ENCODE measurements at places on chromosomes 1 and 21.
A peak's percentile ranks its signal among the peaks of the same experiment; 100 is the strongest.

GRCh38 chr1:237673631-237674030 lies 217.1 kb downstream of the ZP4 start:
- DNase-seq = no peak

GRCh38 chr1:59819566-59820438 lies 5.1 kb downstream of the HOOK1 start:
- DNase-seq = no peak

DNA sequence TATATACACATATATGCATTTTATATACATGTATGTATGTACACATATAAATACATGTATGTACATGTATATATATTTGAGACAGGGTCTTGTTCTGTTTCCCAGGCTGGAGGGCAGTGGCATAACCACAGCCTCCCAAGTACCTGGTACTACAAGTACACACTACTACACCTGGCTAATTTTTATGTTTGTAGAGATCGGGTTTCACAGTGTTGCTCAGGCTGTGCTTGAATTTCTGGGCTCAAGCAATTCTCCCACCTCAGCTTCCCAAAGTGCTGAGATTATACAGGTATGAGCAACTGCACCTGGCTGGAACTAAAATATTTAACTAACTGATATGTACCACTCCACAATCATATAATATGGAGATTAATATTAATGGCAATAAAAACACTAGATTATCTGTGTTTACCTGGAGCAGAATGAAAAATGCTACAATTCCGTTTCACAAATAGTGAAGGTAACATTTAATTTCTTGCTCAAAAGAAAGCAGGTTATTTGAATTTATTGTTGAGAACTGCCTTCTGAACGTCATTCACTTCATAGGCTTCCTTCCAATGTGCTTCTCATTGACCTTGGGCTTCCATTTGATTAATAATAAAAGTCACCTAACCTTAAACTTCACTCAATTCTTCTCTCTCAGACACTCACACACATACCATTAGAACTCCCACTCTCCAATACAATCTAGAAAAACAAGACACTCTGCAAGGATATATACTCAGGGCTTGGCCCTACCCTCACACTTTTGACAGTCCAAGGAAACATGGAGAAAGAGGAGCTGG lies 57.0 kb downstream of the PTGER3 start:
- no peak for DNase-seq

GRCh38 chr21:41254090-41254700 lies 62.4 kb upstream of the FAM3B start:
- no peak for DNase-seq

DNA sequence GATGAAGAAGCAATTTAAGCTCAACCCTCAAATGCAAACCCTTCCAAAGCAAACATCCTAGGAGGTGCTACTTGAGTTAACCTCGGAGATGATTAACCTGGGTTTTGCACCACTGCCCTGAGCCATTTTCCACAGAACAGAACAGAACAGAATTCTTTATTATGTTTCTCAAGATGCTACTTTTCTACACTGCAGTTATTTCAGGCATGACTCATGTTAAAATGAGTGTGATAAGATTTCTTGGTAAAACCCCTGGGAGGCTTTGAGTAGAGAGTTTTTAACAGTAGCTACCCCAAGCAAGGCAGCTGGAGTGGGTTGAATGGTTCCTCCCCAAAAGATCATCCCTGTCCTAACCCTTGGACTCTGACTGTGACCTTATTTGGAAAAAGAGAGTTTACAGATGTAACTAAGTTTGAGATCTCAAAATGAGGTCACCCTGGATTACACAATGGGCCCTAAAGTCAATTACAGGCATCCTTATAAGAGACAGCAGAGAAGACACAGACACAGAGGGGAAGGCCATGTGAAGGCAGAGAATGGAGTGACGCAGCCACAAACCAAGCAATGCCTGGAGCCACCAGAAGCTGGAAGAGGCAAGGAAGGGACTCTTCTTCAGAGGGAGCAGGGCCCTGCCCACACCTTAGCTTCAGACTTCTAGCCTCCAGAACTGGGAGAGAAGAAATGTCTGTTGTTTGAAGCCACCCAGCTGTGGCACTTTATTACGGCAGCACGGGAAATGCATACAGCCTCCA lies 153.4 kb downstream of the ETS2 start:
- no peak for DNase-seq

- peak; percentile 80 for DNase-seq
Measured at GRCh38 chr21:38804789-38805327, 871 bp upstream of the ETS2 start.

- no peak for DNase-seq
Measured at GRCh38 chr21:34199121-34199910, 125.9 kb downstream of the MRPS6 start.

- no peak for DNase-seq
Measured at GRCh38 chr1:113779542-113779941, 20.3 kb upstream of the PHTF1 start.

GRCh38 chr1:160741612-160742348 lies 2.7 kb downstream of the SLAMF7 start:
- DNase-seq = no peak

GRCh38 chr21:44089001-44089911 lies 17.9 kb upstream of the PWP2 start:
- DNase-seq = no peak

- peak; percentile 17 for DNase-seq
Measured at GRCh38 chr1:22350924-22351767, 100.5 kb upstream of the ZBTB40 start.

- peak; percentile 93 for DNase-seq
Measured at GRCh38 chr1:37946703-37947360, at the start of gene INPP5B. Gene INPP5B, minus strand, starts transcription at chr1:37947053. Its CDS starts 745 bp downstream, at chr1:37946308.

- DNase-seq = no peak
Measured at GRCh38 chr1:173869021-173869359, 810 bp downstream of the ZBTB37 start.

GRCh38 chr1:234154320-234155251 lies 218.7 kb upstream of the COA6 start:
- DNase-seq = peak; percentile 68

DNA sequence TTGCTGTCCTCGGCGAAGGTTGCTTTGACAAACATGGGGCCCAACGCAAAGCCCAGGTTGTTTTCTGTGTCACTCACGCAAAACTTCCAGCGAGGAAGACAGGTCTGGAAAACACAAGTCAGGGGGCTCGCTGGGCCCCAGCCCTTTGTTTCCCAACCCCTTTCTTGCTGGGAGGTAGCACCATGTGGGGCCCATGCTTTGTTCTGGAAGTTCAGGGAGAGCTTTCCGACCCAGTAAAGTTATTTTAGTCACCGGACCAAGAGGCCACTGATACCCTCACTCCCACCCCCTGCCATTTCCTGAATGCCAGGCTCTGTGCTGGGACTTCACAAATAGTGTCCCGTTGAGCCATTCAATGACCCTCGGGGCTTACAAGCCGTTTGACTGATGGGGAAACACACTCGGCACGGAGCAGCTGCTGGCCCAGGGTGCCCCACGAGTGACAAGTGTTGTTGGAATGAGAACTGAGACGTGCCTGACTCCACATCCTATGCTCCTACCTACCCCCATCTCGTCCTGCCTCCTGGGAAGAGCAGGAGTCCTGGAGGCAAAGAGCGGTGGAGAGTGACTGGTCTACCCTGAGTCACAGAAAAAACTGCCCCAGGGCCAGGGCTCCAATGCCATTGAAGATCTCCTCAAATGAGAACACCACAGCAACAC lies 52.0 kb downstream of the ECE1 start:
- no peak for DNase-seq

DNA sequence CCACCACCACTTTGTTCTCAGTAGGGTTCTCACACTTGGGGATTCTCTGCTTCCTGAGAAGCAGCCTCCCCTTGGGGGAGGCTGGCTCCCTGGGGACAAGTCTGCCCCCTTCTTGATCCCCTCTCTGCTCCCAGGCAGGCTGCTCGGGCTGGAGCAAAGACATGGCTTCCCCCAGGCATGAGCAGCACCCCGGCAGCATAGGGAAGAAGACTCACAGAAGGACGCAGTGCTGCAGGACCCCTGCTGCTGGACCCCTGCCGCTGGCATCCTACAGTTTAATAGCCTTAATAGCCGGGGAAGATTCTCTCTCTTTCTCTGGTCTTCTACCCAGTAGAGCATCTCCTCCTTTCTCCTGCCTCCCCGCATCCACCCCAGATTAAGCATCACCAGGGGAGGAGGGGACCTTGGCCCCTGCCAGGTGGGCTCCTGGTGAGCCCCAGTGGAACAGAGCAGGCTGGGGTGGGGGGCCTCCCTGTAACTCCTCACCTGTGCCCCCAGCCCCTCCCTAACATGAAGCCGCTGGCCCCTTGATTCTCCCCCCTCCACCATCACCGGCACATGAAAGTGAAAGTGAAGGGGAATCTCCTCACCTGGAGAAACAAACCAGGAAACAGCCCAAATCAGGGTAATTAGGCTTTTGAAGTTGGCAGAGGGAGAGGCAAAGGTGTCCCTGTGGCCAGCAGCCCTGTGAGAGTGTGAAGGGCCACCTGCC lies 2.5 kb downstream of the WNT3A start:
- no peak for DNase-seq

DNA sequence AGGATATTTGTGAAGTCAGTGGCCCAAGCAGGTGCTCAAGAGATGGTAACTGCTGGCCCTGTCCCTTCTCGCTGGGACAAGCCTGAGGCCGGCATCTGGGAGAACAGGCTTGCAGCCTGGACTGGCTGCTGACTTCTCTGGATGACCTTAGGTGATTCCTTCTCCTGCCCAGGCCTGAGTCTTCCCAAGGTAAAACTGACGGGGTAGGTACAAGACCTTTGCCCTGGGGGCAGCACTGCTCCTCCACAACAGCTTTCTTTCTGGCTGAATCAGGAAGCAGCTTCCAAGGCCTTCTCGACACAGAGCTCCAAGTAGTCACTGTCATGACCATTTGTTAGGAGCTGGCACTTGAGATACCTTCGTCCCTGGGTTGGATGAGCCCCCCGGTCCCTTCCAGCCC lies 59.6 kb downstream of the DMRTB1 start:
- DNase-seq = no peak

DNA sequence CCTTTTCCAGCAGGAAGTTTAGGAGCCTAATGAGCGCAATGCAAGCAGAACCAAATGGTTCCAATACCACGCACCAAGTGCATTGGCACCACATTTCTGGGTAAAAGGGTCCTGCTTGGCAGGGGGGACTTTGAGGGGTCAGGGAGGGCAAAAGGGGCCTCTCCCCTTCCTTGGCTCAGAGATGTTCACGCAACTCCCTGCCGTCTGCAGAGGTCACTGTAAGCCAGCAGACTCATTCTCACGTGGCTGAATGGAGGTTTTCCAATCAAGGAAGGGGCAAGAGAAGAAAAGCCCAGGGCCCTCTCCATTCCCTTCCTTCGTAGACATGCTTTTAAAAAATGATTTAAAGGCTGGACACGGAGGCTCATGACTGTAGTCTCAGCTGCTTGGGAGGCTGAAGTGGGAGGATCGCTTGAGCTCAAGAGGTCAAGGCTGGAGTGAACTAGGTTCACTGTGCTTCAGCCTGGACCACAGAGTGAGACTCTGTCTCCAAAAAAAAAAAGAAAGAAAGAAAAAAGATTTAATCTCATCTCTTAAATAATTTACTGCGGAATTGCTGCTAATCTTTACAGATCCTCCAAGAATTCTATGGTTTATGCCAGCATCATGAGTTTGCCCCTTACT lies 80.3 kb downstream of the RUNX3 start:
- peak; percentile 59 for DNase-seq

GRCh38 chr21:45830720-45831366 lies 150.7 kb upstream of the COL6A1 start:
- DNase-seq = no peak

DNA sequence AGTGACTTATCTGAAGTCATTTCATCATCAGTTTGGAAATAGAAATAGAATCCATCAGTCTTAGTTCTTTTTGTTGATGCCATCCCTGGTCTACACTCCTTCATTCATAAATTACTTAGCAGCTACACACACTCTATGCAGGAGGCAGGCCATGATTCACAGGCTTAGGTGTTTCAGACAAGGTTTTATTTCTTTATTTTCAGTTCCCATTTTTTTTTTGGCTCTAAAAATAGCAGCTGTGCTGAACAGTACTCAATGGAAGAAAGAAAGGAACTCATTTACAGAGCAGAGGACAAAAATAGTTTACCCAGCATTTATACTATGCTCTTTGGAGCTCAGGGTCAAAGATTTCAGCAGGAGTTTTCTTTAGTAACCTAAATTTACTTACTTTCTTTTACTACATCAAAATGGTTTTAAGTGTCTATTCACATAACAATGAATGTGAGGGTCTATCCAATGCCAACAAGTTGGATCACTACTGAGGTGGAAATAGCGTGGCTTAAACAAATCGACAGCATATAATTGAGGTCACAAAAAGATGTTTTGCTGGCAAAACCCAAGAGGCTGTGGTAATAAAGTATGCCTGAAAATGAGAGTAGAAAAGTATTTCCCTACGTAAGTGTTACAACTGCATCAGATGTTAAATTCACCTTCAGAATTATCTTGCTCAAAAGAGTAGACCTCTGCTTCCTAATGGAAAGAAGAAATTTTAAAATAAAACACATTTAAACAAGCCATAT lies 7.7 kb downstream of the KRTAP19-8 start:
- no peak for DNase-seq

- DNase-seq = peak; percentile 32
Measured at GRCh38 chr1:82464362-82465001, 663.7 kb downstream of the ADGRL2 start.

DNA sequence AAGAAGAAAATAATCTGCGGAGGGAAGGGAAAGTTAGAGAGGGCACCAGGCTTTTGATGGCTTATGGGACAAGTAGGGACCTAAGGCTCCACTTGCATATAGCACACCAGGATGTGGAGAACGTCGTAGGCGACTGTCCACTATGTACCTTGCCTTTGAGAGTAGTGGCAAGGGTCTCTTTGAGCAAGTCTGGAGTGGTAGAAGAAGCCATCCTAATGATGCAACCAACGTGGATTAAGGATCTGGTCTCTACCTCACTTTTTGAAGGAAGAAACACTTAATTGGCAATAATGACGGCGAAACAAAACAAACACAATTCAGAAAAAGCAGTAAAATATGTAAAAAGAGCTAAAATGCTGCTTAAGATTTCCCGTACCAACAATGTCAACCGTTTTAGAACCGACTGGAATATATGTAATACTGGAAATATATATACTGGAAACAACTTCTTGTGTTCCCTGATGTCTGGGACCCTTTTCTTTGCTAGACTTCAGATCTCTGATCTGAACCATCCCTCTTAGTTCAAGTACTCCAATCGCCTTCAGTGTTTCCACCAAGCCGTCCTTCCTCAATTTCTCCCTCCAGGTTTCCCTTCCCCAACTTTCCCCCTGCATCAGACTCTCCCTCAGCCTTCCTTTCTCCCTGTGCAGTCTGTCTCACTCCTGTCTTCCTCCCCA lies 821 bp upstream of the KHDRBS1 start:
- DNase-seq = no peak

GRCh38 chr21:45154511-45155508 lies 80.4 kb downstream of the ADARB1 start:
- no peak for DNase-seq
